ENCODE measurements at places on chromosomes 7 and 10. TPM values are rescaled to one million over a fixed set of nuclear protein-coding genes. Genes with fewer than 3 reads are reported as not detected.

The TLX1 gene
- not detected for total RNA-seq

The SAMD8 gene
- 22.5 TPM for total RNA-seq

The TFPI2 gene
- 290 TPM for total RNA-seq

The SOSTDC1 gene
- total RNA-seq = not detected

The TES gene
- total RNA-seq = 90.5 TPM

The HGF gene
- total RNA-seq = 0.25 TPM

The PPP3CB gene
- 11.4 TPM for total RNA-seq

The VSTM4 gene
- 0.39 TPM for total RNA-seq

The FGL2 gene
- 0.13 TPM for total RNA-seq

The AKR1E2 gene
- 16.6 TPM for total RNA-seq

All from dermis microvascular lymphatic vessel endothelial cell (primary cell).